IPS-NIHi11 (cell line): ENCODE measurements at places on chromosomes 1 and 21.

DNA sequence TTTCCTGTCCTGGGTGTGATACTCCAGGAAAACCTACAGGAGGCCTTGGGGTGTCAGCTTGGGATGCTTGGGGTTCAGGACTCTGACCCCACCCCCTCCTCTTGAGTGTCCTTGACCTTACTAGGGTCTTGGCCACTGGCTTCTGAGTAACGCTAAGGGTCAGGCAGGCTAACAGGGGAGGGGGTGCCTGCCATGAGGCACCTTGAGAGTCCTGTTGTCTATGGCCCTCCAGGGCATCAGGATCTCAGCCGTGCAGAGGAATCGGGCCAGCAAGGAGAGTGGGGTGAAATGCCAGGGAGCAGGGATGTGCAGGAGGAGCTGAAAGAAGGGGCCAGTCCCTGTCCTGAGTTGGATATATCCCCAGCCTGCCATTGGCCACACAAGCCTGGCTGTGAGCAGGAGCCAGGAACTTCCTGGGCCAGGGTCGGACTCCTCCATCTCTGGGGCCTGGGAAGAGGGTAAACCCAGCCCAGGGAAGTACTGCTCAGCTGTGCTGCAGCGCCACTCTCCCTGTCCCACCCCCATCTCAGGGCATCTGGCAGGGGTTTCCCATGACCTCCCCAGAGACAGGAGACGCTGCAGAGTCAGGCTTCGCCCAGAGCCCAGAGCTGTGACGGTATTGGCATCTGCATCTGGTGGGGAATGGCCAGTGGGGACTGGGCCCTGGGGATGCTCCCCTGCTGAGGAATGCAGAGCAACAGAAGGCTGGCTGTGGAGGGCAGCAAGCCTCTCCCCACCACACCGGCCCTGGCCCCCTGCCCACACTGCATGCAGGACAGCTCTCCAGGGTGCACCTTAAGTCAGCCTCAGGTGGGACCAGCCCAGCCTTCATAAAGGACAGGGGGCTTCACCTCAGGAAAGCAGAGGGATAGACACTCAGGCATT, 6.3 kb downstream of the KIF21B start:
- DNase-seq: no peak

DNA sequence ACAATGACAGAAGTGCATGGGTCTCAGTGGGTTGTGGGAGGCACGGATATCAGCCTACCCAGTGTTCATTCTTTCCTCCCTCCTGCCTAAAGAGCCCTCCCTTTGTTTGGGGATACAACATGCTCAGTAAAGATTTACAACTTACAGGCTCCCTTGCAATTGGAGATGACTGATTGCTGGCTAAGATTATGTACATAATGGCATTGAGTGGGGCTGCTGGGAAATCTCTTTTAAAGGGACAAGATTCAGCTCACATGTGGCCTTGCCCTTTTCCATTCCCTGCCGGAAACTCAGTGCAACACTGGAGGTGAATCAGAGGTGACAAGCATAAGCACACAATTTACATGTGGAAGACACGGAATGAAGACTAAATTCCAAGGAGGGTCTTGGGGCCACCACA, 83.7 kb upstream of the CHRM3 start:
- DNase-seq: no peak

GRCh38 chr1:164296172-164296571, 262.8 kb upstream of the PBX1 start:
- DNase-seq: no peak

GRCh38 chr1:150876119-150876454, 312 bp downstream of the ARNT start:
- peak; percentile 74 for DNase-seq

GRCh38 chr1:27556781-27557595, 47.0 kb downstream of the AHDC1 start:
- peak; percentile 94 for DNase-seq

DNA sequence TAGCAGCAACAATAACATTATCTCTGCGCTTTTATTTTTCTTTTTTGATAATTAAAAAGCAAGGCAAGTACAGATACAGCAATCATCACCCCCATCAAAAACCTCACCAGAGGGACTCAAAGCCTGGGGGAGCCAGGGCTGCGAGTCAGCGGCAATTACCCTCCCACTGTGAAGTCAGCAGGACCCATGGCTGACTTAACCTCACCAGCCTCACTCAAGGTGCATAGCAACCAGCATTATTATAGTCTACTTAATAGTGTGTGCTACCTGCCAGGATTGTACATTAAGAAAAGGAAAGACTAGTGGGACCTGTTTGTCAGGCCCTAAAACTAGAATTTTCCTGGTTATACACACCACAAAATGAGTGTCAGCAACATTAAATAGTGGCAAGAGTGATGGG, 28.9 kb upstream of the SERBP1 start:
- peak; percentile 65 for DNase-seq

- DNase-seq: peak; percentile 70
Observed at GRCh38 chr1:164602101-164602422, 43.1 kb downstream of the PBX1 start.

DNA sequence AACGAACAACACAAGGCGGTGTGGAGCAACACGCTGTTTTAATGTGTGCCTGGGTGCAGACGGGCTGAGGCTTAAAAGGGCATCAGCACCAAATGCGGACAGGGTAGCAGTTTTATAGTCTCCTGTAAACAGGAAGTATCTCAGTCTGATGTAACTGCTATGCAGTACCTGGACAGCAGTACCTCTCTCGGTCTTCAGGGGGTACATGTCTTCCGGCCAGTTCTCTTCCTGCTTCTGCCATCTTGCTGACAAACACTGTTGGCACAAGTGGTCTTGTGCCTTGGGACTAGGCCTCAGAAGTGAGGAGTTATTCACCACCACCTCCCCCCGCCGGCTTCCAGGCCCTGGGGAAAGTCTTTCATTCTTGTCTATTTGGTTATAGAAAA, 49.7 kb upstream of the APOBEC4 start:
- no peak for DNase-seq

DNA sequence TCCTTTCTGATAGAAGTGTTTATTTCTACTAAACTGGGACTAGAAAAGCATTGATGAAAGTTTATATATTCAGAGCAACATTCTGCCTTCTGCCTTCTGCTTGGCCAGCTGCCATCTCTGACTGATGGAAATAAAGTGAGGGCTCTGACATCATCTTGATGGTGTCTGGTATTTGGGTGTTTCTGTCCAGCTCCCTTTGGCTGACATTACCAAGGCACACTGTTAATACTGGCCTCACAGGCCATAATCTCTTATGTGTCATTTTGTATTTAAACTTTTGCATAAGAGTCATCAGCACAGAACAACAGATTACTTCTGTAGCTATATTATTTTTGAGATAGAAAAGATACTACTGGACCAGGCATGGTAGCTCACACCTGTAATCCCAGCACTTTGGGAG, 216.9 kb downstream of the RYR2 start:
- DNase-seq: no peak

DNA sequence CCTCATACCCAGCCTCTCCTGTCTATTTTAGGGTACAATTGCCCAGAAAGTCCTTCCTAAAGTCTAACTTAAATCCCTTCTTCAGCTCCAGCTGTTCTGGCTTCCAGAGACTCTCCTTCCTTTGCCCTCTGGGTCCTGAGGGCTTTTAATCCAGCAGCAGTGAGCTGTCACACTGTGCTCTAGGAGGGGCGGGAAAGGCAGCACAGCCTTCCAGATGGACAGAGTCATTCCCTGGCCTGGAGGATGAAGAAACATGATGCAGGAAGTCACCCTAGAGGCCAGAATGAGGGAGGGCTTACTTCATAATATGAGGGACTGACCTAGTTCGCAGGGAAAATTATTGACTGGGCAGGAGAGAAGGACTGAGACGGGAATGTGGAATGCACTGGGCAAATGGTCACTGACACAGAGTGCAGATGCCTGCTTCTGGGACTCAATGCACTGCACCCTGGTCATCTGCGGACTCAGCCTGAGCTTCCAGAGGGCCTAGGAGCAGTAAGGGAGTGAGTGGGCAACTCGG, 1.3 kb downstream of the SH2D2A start:
- DNase-seq: no peak

GRCh38 chr1:195709821-195710220, 898.4 kb downstream of the KCNT2 start:
- DNase-seq: no peak

DNA sequence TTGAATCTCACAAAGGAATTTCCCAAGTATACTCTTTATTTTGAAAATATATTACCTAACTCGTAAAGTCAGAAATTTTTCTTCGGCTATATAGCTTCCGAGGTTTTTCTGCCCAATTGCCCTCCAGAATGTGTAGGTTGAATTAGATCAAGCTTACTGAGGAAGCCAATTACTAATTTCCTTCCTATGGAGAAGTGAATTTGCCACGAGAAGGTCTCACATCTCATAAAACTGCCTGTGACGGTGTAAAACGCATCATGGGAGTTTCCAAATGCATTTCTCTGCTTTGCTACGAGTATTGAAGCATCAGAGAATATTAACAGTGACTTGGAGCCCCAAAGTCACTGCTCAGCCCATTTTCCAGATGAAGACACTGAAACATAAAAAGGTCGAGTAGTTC, 262.3 kb downstream of the PTBP2 start:
- DNase-seq: no peak

- no peak for DNase-seq
Observed at GRCh38 chr1:44947774-44948311, 38.6 kb downstream of the EIF2B3 start.

- DNase-seq: no peak
Observed at GRCh38 chr1:235571482-235571881, 67.2 kb upstream of the B3GALNT2 start.

DNA sequence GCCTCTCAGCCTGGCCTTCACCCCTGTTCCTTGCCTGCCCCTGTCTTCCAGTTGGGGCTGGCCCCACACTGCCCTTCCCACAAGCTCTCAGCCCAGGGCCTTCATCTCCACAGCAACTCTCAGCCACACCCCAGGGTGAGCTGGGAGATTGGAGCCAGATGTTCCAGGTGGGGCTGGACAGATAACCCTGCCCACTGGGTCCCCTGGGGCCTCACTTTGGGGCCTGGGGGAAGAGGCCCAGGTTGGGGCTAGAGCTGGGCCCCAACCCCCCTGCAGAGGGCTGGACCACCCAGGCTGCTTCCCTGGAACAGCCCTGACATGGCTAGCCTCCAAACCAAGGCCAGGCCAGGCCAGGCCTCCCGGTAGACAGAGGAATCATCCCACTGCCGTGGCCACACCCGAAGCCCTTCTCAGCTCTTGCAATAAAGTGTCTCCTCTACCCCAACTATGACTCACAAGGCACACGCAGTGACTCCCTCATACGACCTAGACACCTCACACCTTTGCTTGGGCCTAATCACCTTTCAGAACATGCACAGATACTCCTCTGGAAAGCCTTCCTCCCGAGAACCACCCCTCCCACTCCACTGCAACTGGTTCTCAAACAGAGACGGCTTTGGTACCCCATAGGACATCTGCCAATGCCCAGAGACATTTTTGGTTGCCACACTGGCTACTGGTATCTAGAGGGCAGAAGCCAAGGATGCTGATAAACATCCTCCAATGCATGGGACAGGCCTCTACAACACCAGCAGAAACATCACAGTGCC, 22.2 kb downstream of the SLC2A1 start:
- no peak for DNase-seq

GRCh38 chr1:76294482-76295194, 220.1 kb downstream of the ST6GALNAC3 start:
- DNase-seq: no peak

DNA sequence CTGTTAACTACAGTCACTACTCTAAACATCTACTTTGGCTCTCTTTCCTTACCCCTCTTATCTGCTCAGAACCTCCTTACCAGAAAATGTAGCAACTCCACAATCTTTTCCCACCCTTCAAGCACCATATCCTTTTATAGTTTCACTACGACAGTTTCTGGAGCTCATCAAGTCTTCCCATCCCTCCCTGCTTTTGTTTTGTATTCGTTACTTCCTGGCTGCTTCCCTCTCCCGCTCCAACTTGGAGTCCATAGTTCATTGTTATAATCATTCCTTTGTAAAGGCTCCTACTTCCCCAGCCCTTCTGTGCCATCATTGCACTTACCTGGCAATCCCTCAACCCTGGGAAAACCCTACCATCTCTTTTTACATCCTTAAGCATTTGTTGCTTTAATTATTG, 18.0 kb downstream of the MPZL1 start:
- no peak for DNase-seq

DNA sequence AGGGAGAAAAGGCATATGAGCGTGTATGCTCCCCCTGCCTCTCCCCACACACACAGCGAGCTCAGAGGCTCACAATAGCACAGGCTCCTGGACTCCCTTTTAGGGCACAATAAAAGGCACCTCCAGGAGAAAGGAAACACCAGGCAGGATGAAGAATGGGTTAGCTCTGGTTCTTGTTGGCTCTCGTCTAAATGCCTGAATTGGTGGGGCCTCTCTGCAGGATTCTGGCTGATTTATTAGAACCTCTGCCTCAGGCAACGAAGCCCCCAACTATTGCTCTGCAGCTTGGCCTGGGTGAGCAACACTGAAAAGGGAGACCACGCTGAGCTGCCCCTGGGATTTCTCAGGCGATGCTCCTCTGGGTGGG, 590.9 kb upstream of the PLXNA2 start:
- DNase-seq: no peak

- no peak for DNase-seq
Observed at GRCh38 chr1:63458750-63459149, 64.3 kb downstream of the ITGB3BP start.

- no peak for DNase-seq
Observed at GRCh38 chr1:204652497-204652896, 33.0 kb downstream of the LRRN2 start.

- DNase-seq: peak; percentile 56
Observed at GRCh38 chr1:18651713-18652112, 21.1 kb downstream of the PAX7 start.

DNA sequence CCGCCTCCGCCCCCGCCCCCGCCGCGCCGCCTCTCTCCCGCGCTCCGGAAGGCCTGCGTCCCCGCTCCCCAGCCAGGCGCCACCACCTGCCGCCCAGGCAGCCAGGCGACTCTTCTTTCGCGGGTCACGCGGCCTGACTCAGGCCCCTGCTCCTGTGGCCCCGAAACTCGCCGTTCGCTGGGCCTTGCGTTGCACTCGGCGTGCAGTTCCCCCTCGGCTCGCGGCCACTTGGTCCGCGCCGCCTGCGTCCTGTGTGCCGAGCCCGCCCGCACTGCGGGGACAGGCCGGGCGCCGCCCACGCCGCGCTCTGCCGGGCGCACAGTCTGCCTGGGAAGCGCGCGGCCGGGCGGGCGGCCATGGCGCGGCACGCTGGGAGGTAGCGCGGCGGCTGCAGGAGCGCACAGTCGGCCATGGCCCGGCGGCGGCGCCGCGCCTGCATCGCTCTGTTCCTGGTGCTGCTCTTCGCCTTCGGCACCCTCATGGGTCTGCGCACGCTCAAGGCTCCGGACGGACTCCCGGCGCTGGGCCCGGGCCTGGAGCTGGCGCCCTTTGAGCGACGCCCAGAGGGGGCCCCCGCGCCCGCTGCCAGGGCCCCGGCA, at the start of gene MANEAL:
Gene MANEAL (plus strand): TSS at position 75 of the 599 bp plus-strand sequence. CDS start 336 bp downstream, at position 411.
- peak; percentile 86 for DNase-seq
